ENCODE measurements at places on chromosomes 11 and 22.

GRCh38 chr11:68890490-68891231, 13.0 kb downstream of the MRPL21 start:
- peak; percentile 66 for DNase-seq

GRCh38 chr22:39960791-39961746, 872 bp downstream of the TMA7B start:
- DNase-seq, result no peak

- DNase-seq, result no peak
Observed at GRCh38 chr11:47180006-47180787, 3.5 kb upstream of the ARFGAP2 start.

GRCh38 chr22:41308054-41308453, 6.7 kb downstream of the ZC3H7B start:
- no peak for DNase-seq

- peak; percentile 71 for DNase-seq
Observed at GRCh38 chr22:19942157-19943081, 801 bp upstream of the TXNRD2 start.

GRCh38 chr11:61138935-61139334, 22.3 kb downstream of the VPS37C start:
- no peak for DNase-seq

GRCh38 chr11:128599729-128600128, 12.4 kb upstream of the ETS1 start:
- DNase-seq, result no peak

- no peak for DNase-seq
Observed at GRCh38 chr11:74004759-74005615, 3.9 kb downstream of the UCP3 start.

DNA sequence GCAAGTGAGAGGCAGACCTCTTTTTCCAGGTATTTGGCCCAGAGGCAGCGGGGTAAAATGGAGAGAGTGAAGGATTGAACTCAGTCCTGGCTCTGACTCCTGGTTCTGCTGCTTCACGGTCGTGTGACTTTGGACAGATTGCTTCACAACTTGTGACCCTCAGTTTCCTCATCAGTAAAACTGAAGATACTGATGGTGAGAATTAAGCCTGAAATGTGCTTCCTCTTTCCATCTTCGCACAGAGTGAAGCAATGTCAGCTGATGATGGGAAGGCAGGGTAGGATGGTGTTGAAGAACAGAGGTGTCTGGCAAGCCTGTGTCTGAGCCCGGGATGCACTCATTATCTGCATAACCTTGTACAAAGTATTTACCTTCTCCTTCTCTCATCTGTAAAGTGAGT, 59.0 kb downstream of the UBASH3B start:
- DNase-seq, result no peak

DNA sequence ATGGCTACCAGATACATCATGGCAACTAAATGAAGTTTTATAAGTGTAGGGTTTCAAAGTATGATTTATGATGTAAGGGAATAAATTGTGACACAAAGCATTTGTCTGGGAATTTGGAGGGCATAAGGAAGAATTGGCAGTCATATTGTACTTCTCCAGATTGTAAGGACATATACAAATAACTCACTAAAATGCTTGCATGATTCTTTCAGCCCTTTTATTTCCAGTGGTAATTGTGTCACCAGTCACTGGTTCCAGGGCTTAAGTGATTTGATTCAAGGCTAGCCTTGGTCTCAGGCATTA, 299.4 kb upstream of the ANO5 start:
- DNase-seq, result no peak

- no peak for DNase-seq
Observed at GRCh38 chr11:100735949-100736675, 49.0 kb downstream of the ARHGAP42 start.

- no peak for DNase-seq
Observed at GRCh38 chr11:87954476-87954875, 220.8 kb downstream of the RAB38 start.

DNA sequence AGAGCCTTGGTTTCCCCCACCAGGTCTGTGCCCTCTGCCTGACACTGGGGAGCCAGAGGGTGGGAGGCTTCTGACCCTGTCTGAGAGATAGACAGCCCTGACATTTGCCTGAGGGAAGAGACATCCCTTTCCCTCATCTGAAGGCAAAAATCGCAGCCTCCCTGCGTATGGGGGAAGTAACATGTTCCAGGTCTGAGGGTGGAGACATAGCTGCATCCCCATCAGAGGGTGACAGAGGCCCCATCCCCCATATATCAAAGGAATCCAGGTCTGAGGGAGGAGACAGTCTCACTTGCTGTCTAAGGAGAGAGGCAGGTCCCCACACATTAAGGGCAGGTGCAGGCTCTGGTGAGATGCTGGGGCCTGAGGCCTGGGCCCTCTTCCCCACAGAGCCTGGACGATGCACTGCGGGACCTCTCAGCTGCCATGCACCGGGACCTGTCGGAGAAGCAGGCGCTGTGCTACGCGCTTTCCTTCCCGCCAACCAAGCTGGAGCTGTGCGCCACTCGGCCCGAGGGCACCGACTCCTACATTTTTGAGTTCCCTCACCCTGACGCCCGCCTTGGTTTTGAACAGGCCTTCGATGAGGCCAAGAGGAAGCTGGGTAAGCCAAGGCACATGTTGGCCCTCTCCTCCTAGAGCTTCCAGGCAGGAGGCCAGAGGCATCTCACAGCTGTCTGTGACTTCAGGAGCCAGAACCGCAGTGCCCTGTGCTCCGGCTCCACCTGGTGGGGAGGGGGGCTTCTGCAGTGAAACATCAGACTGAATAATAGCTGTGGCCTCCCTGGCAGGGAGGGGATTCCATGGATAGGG, 16.1 kb upstream of the RELT start:
- DNase-seq, result no peak

- DNase-seq, result no peak
Observed at GRCh38 chr22:26553056-26553752, 36.7 kb downstream of the TPST2 start.

DNA sequence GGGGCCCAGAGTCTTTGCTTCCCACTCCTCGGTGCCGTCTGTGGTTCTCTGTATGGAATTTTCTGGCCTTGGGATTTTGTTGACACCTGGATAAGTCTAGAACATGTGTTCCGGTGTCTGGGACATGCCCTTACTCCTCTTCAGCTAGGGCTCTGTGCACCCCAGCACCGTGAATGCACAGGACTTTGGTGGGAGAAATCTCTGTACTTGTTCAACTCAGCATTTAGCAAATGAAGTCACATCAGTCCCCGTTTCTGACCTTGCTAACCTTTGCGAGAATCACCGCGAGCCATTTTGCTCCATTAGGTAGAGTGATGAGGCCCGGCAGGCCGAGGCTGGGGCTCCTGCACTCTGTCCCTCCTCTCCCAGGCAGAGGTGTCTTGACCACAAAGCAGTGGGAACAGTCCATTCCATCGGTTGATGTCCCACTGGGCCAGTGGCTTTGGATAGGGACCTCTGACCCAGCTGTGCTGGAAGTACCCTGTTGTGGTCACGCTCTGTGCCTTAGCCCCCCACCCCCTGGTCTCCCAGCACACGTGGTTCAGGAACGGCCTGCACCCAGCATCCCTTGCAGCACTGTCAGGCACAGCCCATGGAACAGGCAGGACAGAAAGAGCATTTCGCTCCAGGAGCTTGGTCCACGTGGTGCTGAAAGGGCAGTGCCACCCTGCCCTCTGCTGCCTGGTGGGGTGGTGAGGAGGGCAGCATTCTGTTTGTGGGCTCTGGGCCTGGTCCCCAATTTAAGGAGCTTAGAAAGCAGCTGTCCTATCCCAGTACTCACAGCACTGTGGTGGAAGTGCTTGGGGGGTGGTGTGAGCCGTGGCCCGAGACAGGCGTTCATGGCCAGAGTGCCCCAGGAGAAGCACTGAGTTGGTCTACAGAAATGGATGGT, 73.4 kb downstream of the MED15 start:
- no peak for DNase-seq

- no peak for DNase-seq
Observed at GRCh38 chr11:72712841-72713240, 38.6 kb upstream of the PDE2A start.

DNA sequence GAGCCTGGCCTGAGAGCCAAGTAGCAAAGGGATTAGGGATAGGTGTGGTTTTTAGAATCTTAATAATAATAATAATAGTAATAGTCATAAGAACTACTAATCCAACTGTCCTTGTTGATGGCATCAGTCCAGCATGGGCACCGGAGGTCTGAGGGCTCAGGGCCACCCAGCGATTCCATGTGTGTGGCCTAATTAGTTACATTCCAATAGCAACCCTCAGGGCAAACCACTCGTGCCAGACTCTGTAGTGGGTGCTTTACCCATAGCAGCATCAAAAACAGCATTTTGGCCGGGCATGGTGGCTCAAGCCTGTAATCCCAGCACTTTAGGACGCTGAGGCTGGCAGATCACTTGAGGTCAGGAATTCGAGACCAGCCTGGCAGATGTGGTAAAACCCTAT, 19.0 kb upstream of the MYH9 start:
- DNase-seq, result no peak

DNA sequence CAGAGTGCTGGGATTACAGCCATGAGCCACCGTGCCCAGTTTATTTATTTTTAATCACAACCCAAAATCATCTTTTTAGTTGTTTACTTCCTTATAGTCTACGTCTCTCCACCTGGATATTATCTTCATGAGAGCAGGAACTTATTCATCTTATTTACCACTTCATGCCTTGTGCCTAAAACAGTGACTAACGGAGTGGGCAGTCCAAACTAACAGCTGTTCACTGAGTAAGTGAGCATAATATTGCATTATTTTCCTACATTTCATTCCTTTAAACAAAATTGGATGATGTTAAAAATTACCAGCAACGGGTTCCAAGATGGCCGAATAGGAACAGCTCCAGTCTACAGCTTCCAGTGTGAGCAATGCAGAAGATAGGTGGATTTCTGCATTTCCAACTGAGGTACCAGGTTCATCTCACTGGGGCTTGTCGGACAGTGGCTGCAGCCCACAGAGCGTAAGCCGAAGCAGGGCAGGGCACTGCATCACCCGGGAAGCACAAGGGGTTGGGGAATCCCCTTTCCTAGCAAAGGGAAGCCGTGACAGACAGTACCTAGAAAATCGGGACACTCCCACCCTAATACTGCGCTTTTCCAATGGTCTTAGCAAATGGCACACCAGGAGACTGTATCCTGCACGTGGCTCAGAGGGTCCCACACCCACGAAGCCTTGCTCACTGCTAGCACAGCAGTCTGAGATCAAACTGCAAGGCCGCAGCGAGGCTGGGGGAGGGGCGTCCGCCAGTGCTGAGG, 14.1 kb downstream of the TMEM123 start:
- DNase-seq, result no peak

DNA sequence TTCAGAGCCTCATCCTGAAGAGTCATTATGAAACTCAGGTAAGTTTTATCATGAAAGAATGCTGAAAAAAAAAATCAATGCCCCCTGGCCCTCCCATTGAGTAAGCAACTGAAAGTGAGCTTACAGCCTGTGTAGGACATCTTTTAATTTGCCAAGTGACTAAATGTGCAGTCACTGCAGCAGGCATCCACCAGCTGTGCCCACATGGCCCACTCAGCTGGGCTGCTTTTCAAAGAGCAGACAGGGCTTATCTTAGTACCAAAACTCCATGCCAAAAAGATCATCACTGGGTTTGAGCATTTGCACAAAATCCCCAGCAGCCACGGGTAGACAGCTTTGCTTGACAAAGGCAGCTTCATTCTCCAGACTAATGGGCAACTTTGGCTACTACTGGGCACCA, 709.7 kb downstream of the NTM start:
- no peak for DNase-seq

- DNase-seq, result no peak
Observed at GRCh38 chr11:76662656-76663485, 7.7 kb downstream of the LRRC32 start.

GRCh38 chr22:31332010-31332409, 14.1 kb downstream of the PATZ1 start:
- peak; percentile 42 for DNase-seq

DNA sequence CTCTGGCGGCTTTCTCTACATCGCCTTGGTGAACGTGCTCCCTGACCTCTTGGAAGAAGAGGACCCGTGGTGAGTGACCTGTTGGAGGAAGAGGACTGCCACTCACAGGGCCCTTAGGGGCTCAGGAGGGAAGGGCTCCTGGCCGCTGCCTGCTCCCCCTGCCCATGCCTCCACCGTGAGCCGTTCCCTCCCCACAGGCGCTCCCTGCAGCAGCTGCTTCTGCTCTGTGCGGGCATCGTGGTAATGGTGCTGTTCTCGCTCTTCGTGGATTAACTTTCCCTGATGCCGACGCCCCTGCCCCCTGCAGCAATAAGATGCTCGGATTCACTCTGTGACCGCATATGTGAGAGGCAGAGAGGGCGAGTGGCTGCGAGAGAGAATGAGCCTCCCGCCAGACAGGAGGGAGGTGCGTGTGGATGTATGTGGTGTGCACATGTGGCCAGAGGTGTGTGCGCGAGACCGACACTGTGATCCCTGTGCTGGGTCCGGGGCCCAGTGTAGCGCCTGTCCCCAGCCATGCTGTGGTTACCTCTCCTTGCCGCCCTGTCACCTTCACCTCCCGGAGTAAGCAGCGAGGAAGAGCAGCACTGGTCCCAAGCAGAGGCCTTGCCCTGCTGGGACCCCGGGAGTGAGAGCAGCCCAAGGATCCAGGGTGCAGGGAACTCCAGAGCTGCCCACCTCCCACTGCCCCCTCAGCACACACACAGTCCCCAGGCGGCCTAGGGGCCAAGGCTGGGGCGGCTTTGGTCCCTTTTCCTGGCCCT, 6.9 kb downstream of the SLC39A13 start:
- no peak for DNase-seq

DNA sequence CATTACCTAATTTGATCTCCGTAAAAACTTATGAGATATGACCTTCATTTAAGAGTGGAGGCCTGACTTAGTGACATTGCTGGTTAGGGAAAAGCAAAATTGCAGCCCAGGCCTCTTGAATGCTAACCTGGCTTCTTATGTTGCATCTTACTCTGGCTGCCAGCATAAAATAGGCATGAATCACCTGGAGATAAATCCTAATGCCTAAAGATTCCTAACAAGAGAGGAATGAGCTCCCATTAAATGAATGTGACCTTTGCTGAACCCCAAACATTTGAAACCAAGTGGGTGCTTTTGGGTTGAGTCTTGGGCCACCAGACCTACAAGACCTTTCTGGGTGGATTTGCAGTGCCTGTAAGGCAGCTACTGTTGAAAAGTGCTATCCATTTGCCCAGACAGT, 1145.6 kb upstream of the TENM4 start:
- no peak for DNase-seq

DNA sequence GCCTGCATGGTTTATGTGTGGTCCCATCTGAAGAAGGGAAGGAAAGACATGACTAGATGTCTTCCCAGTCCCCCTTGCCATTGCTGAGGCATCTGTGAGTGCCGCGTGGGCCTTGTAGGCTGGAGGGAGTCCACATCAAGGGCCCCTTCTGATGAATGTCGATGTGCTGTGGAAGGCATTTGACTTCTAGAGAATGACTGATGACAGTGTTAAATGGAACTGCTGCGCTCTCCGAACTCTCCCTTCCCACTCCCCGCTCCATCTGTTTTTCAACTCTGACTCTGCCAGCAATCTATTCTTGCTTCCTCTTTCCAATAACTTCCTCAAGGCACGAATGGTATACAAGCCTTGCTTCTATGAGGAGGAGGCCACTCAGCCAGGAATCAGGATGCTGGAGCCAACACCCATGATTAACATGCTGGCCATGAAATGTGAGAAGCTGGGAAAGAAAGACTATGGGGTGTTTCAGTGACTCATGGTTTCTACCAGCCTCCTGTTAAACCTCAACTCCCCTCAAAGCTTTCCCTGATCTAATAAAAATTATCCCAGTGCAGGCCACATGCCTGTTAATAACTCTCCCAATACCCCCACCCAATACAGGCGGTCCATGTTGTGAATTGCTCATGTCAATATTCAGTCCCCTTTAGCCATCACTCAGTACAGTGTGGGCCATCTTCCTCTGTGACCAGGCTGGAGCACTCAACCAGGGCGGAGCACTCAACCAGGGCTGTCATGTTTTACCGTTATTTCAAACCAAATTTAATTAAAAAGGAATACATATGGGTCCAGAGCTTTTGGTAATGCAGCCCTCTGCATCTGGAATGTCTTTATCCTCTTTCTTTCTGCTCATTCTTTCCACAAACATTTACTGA, 46.4 kb upstream of the TBCEL start:
- no peak for DNase-seq
